ENCODE measurements at places on chromosomes 13 and 19.

- DNase-seq: no peak
Observed at GRCh38 chr13:110272651-110273050, 34.3 kb downstream of the COL4A1 start.

DNA sequence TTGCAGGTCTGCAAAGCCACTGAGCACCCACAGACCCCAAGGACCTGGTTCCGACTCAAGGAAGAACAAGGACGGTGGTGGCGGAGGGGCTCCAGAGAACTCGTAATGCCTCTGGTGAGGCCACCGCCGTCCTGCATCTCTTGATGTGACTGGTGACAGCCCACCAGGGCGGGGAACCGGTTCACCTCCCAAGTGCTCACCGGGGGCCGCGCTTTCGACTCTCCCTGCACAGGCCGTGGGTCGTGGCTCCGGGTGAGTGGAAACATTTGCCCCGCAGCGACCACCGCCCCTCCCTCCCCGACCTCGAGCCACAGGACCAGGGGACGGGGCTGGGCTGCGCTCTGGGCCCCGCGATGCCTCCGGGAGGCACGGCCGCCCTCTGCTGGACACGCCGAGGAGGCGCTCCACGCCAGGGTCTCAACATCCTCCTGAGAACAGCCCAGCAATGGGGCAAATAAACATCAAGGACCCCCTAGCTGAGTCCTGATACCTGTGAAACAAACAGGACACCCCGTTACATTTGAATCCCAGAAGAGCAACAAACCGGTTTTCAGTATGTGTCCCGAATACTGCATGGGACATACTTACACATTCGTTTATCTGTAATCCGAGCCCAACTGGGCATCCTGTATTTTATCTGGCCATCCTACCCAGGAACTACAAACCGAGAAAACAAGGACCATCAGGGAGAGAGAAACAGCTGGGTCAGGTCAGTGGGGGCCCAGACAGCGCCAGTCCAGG, 3.9 kb upstream of the PLPP2 start:
- DNase-seq: peak; percentile 88

DNA sequence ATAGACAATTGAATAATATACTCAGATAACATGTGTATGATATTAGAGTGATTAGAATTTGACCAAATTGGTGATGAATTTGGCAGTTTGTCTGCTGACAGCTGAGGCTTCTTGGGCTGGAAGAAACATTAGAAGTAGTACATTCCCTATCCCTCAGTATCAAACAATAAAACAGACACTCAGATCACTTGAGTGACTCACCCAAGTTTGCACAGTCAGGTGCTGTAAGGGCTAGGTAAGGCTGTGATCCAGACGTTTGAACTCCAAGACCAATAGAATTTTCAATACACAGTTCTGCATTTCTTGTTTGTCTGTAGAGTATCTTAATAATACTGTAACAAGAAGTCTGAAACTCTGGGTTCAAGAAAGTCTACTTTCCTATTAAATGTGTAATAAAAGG, 223.5 kb downstream of the POSTN start:
- no peak for DNase-seq

DNA sequence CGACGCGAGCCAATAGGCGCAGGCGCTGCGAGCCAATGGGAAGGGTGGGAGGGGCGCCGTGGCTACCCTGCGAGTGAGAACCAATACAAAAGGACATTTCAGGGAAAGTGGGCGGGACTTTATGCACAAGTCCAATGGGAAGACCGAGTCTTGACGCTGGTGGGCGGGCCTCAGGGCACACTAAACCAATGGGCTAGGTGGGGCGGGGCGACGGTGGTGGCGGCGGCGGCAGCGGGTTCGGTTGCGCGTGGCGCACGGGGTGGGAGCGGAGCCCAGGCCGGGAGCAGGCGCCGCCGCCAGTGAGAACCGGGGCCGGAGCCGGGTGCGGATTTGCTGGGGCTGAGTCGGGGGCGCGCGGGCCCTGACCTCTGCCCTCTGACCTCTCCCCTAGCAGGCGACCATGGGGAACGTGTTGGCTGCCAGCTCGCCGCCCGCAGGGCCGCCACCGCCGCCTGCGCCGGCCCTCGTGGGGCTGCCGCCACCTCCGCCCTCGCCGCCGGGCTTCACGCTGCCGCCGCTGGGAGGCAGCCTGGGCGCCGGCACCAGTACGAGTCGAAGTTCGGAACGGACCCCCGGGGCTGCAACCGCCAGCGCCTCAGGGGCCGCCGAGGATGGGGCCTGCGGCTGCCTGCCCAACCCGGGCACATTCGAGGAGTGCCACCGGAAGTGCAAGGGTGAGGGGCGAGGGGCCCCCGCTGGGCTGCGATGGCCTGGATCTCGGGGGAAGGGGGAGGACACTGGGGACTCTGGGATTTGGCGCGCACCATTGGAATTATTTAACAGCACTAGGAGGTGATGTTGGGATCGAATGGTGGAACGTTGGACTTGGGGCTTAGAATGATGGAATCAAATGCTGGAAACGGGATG, at the start of gene TOMM40:
Gene TOMM40, plus strand, starts transcription at position 239 of the 867 bp plus-strand sequence. Its CDS starts 162 bp downstream, at position 401.
- DNase-seq: peak; percentile 98

DNA sequence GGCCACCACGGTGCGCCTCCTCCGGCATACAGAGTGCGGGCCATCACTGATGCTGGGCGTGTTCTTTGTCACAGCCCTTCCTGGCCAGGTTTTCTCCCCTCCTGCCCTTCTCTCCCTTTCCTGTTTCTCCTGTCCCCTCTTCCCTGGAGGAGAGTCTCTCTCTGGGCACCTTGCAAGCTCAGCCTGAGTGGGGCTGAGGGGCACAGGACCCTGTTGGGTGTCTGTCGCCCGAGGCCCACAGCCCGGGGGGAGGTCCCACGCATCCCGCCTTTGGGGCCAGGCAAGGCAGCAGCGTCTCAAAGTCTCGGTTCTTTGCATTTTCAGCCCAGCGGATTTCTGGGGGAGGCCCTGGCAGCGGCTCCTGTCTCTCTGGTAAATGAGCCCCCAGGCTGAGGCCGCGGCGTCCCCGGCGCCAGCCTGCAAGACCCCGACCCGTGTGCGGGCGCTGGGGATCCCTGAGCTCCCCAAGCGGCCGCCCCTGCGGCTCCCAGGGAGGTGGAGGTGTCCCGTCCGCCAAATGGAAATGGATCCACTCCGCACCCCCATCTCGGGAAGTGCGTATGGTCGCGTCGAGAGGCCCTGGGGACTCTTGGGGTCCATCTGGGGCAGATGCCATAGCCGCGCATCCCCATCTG, 47.2 kb downstream of the COMP start:
- no peak for DNase-seq

Data from iPS-NIHi11 (cell line).